ENCODE measurements at places on chromosomes 6 and 20.

GRCh38 chr6:11475016-11475415 is 62.5 kb upstream of the TMEM170B start:
- no peak for DNase-seq

DNA sequence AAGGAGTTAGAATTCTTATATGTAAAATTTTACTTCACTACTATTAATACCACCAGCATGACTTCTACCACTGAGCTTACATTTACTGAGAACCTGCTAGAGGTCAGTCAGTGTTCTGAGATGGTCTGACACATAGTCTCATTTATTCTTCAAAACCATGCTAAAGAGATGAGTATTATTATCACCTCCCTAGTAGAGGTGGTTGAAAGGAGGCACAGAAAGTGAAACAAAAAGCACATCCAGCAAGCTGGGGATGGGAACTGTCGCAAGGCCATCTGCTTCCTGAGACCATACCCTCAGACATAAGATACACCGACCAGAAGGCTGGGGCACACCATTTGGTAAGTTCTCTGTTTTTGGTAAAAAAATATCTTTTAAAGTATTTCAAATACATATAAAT is 137.7 kb downstream of the INSM1 start:
- no peak for DNase-seq

GRCh38 chr6:75204217-75204958 is 1.5 kb downstream of the COL12A1 start:
- no peak for DNase-seq

- DNase-seq: no peak
These were observed 950.7 kb upstream of the FLRT3 start for GRCh38 chr20:15288106-15288505.

GRCh38 chr6:83270971-83271719 is 78.0 kb downstream of the RWDD2A start:
- no peak for DNase-seq

GRCh38 chr20:33318096-33318429 is 35.0 kb downstream of the BPIFB1 start:
- DNase-seq: no peak

- DNase-seq: no peak
These were observed 119.3 kb downstream of the QRSL1 start for GRCh38 chr6:106748547-106749207.

- no peak for DNase-seq
These were observed 50.9 kb downstream of the ALDH5A1 start for GRCh38 chr6:24545691-24546090.

GRCh38 chr20:3239867-3240775 is 1.1 kb upstream of the SLC4A11 start:
- no peak for DNase-seq

GRCh38 chr20:41361757-41362747 is 4.6 kb downstream of the EMILIN3 start:
- no peak for DNase-seq

DNA sequence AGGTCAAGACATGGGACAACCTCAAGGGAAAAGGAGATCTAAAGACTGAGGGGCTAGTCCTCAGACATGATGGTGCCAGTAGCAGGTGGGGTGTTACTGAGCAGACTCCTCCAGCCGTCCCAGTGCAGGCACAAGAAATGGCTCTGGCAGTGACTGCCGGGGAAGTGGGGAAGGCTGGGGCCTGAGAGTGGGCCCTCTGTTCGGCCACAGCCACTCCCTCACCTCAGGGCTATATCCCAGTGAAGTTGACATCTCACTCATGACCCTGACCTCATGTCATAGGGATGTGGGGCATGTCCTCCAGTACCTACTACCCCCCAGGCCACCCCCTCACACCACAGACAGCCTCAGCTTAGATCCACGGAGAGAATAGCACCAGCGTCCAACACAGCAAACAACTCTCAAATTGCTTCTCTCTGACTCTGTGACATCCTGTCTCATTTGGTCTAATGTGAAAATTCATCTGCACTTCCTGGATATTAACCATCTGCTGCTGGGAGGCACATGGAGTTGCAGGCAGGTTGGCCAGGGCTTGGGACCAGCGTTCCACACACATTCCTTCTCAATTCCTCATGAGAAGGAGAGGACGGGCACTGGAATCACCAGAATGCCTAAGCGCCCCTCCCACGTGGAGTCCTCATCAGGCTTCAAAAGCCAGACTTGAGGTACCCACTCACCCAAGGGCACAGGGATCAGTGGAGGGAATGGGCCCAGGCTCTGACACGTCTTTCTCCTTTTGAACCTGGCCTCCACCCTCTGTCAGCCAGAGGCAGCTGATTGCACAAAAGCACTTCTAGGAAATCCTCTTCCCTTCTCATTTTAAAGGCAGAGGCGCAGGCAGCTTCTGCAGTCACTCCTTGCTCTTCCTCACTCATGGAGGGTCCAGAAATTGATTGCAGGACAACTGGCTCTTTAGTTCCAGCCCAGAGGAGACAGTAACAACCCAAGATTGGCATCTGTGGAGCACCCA is 163.6 kb upstream of the CST7 start:
- DNase-seq: no peak

DNA sequence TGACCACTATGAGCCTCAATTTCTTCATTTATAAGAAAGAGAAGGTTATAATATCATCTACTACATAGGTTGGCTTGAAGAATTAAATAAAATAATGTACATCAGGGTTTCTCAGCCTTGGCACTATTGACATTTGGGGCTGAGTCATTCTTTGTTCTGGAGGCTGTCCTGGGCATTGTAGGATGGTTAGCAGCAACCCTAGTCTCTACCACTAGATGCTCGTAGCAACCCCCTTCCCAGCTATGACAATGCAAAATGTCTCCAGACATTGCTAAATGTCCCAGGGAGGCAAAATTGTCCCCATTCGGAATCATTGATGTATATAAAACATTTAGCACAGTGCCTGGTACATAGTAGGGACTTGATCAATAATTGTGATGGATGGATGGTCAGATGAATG is 152.1 kb downstream of the KHDC1L start:
- DNase-seq: no peak

DNA sequence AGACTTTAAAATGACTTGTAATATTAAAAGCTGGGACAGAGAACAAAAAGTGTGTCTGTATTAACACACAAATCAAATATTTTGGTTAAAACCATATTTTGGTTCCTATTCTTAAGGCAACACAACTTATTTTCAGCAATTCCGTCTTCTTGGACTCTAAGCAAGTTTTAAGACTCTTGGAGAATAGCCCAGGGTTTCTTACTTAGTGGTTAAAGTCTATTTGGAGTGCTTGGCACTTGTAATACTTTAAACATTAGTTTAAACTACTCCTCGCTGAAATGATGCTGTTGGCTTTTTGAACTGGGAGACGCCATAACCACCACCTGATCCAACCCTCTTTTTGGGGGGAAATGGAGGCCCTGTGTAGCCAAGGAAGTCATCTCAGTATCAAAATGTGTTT is 109.7 kb upstream of the GMDS start:
- DNase-seq: no peak

- DNase-seq: no peak
These were observed 89.4 kb upstream of the OPRM1 start for GRCh38 chr6:153949616-153950015.

GRCh38 chr20:18634501-18634900 is 46.6 kb downstream of the DTD1 start:
- no peak for DNase-seq

- DNase-seq: no peak
These were observed 264.4 kb upstream of the SULF2 start for GRCh38 chr20:48049641-48050040.

GRCh38 chr20:3794701-3795420 is 1.2 kb upstream of the CDC25B start:
- no peak for DNase-seq

- no peak for DNase-seq
These were observed 40.3 kb upstream of the OGFRL1 start for GRCh38 chr6:71248306-71248765.

GRCh38 chr20:37137547-37137946 is 41.6 kb upstream of the RPN2 start:
- no peak for DNase-seq

- no peak for DNase-seq
These were observed 56.8 kb downstream of the ZHX3 start for GRCh38 chr20:41260734-41261220.

DNA sequence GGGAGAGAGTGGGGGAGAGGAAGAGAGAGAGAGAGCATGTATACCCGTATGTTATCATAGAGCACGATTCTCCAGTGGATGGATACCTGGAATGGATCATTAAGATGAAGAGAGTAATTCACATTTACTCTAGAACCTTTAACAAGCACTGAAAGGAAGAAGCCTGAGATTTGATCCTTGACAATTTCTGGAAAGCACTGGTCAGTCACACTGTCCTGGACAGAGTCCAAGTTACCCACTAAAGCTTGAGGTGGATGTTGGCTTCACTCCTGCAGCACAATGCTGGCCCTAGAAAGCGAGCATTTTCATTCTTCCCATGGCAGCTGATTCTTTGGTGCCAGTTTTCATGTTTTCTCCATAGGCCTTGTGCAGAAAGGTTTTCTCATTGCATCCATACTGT is 25.6 kb downstream of the NFYA start:
- no peak for DNase-seq

Measured in activated naive CD4-positive, alpha-beta T cell (primary cell).